ENCODE measurements at places on chromosomes 3 and 15.
A peak's percentile ranks its signal among the peaks of the same experiment; 100 is the strongest.

- no peak for DNase-seq
These were observed 7.4 kb upstream of the IGDCC3 start for GRCh38 chr15:65384895-65385869.

- peak; percentile 57 for DNase-seq
These were observed 71.9 kb upstream of the LPP start for GRCh38 chr3:188082031-188082430.

DNA sequence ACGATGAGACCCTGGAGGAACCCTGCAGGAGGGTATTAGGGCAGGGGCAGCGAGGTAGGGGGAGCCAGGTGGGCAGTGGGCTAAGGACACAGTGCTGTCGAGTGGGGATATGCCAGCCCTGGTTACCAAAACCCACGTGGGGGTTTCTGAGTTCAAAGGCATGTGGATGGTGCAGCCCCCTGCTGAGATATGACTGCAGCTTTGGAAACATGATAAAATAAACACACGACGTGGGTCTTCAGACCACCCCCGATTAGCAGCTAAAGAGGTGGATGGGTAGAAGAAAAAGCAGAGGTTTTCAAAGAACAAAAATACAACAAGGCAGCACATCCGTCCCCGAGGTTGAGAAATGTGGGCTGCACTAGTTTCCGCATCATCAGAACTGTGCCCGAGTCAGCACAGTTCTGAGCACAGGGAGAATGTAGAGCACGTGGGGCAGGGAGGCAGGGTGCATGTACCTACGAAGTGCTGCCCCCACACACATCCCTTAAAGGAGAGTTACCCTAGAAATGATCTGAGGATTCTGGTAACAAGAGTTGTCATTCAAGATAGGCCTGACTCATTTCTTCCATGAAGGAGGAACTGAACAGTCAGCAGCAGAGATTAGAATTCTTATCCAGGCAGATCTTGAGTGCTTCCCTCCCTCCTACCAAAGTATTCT is 121.3 kb downstream of the RPLP1 start:
- DNase-seq: no peak

DNA sequence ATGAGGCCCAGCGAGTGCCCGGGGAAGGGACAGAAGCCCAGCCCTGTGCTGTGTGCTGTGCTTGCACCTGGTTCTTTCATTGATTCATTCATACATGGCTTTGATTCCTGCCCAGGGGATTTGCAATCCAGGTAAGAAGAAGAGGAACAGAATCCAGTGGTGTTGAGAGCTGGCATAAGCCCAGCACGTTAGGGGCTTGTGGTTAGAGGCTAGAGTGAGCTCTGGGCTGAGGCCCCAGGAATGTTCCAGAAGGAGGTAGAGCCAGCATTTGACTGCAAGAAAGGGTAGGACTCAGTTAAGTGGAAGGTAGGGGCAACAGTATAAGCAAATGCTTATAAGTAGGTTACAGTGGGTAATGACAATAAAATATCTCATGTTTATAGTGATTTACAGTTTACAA is 2.3 kb downstream of the VWA5B2 start:
- no peak for DNase-seq
